ENCODE measurements at places on chromosomes 5 and 9.

DNA sequence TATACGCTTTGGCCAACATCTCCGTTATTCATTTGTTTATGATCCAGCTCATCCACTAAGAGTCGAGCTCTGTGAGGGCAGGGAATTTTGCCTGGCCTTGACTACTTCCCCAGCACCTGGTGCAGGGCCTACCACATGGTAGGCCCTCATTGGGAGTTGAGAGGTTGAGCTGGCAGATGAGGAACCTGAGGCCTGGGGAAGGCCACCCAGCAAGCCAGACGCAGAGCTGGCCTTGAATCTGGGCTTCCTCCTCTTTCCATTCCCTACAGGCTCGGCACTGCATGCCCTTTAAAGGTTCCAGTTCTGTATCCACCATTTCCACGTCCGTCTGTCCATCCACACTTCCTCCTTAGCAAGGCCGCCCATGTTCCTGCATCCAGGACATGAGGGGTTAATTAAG lies 24.2 kb downstream of the KCNMB1 start:
- DNase-seq: no peak

GRCh38 chr9:91896513-91897121 lies 53.4 kb downstream of the ROR2 start:
- peak; percentile 60 for DNase-seq

DNA sequence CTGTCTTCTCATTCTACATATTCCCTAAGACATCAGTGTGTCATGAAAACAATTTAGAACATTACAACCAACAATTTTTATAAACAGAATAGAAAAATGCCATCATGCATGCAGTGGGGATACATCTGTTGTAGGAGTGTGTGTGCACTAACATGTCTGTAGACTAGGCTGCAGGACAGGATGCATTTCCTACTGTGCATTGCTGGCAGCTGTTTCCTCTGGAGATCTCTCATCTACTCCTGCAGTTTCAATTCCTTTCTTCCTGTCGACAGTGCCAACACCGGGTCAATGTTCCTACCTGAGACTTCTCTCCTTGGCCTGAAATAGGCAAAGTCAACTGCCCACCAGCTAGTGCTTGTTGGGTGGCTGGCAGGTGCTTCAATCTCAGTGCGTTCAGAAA lies 69.8 kb downstream of the ANKH start:
- DNase-seq: no peak

GRCh38 chr5:133456933-133457402 lies 155.4 kb downstream of the FSTL4 start:
- no peak for DNase-seq

DNA sequence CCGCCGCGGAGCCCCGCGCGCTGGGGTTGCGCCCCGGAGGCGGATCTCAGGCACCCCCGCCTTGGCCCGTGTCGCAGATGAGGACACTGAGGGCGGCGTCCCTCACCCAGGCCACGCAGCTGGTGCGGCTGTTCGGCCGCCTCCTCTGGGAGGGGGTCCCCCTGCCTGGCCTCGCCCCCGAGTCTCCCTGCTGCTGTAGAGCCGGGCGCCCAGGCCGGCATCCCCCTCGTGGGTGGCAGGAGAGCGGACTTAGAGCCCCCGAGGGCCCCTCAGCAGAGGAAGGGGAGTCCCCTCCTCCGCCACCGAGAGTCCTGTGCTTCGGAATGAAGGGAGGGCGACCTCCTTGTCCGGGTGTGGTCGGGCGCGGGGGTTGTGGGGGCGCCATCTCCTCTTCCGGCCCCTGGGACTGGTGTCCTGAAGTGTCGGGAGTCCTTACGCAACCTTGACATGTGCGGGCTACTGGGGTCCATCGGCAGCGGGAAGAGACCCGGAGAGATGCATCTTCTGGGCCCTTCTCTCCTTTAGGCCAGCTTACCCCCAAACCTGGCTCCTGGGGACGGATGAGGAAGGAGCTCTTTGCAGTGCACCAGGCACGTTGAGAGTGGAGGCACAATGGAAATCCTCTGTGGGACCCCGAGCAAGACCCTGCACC lies 11.7 kb upstream of the EXOSC2 start:
- no peak for DNase-seq

Measured in breast epithelium (tissue), 4 donors.